ENCODE measurements at places on chromosomes 3 and 15.

GRCh38 chr3:159667261-159667660 lies 321.4 kb upstream of the IL12A start:
- no peak for DNase-seq

- peak; percentile 21 for DNase-seq
Measured at GRCh38 chr3:44235604-44236484, 5.8 kb upstream of the TOPAZ1 start.

DNA sequence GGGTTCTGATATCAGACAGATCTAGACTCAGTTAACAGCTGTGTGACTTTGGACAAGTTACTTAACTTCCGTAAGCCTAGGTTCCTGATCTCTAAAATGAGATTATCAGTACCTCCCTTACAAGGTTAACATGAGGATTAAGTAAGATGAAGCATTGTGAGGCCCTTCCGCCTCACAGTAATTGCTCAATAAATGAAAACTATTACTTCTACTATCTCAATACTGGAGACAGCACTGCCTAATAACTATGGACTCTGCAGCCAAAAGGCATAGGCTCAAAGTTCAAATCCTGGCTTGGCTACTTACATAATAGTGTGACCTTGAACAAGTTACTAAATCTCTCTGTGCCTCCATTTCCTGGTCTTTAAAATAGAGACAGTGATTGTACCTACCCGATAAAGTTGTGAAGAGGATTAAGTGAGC lies 82.0 kb upstream of the ATP11B start:
- no peak for DNase-seq

- no peak for DNase-seq
Measured at GRCh38 chr3:174931473-174932353, 72.6 kb downstream of the NAALADL2 start.

GRCh38 chr3:52197499-52197841 lies 490 bp upstream of the ALAS1 start:
- no peak for DNase-seq

- DNase-seq = no peak
Measured at GRCh38 chr3:18401300-18401961, 23.7 kb downstream of the SATB1 start.

DNA sequence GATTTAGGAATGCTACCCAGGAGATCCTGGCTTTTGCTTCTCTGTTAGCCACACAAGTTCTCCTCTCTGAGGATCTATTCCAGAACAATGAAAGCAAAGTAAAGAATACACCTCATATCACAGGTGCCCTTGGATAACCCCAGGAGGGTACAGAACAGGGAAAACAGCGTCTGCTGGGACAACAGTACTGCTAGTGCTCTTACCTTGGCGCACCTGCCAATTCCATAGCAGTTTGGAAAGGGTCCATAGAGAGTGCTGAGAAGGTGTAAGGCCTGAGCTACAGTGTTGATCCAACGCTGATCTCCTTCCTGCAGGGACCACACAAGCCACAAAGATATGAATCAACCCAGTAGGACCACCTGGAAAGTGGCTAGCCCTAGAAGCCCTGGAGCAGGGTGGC lies 12.9 kb upstream of the PRC1 start:
- no peak for DNase-seq

- no peak for DNase-seq
Measured at GRCh38 chr3:190983875-190984274, 121.4 kb upstream of the GMNC start.

DNA sequence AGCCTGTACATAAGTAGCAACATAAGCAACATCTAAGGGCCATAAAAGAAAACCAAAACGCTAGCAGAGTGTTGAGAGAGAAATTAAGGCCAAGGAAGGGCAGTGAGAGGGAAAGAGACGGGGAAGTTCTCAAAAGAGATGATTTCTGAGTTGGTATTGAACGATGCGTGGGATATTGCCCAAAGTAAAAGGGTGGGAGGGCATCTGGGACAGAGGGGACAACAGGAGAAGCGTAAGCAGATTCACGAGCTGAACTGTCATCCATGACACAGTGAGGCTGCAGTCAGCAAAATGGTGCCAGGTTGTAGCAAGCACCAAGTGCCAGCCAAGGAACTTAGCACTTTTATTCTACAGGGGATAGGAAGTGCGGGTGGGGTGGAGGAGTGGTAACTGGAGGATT lies 11.8 kb downstream of the NCEH1 start:
- no peak for DNase-seq

GRCh38 chr3:54533856-54534255 lies 394.0 kb downstream of the LRTM1 start:
- DNase-seq = no peak

GRCh38 chr3:31384117-31384516 lies 148.6 kb upstream of the STT3B start:
- no peak for DNase-seq

GRCh38 chr15:74978503-74978902 lies 16.9 kb upstream of the SCAMP5 start:
- DNase-seq = no peak

GRCh38 chr3:139537795-139538621 lies 1.5 kb downstream of the RBP1 start:
- DNase-seq = no peak

- DNase-seq = no peak
Measured at GRCh38 chr3:184688882-184689271, 23.0 kb downstream of the MAGEF1 start.

DNA sequence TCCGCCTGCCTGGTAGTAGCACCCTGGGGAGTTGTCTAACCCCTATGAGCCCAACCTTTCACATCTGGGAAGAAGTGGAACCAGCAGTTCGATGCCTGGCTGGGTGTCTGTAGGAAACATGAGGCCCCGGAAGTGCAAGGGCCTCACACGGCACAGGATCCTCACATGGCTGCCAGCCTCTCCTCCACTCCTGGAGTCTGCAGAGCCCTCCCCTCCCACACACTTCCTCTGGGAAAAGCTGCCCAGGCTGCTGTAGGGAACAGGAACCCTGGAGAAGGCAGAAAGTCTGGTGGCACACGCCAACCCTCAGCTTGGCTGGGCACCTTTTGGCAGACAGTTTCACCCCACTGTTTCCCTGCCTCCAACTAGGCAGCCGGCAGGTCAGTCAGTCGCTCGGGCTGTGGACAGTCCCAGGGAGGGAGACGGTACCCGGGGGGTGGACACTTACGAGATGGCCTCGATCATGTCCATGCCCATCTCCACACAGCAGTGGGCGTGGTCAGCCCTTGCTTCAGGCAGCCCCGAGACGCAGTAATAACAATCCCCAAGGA lies 118.4 kb downstream of the ADCY5 start:
- no peak for DNase-seq

- DNase-seq = no peak
Measured at GRCh38 chr15:25890529-25890928, 27.4 kb upstream of the ATP10A start.

GRCh38 chr3:177102553-177102952 lies 94.7 kb downstream of the TBL1XR1 start:
- no peak for DNase-seq

- no peak for DNase-seq
Measured at GRCh38 chr3:194976049-194976451, 290.4 kb downstream of the FAM43A start.

- no peak for DNase-seq
Measured at GRCh38 chr15:98077186-98077585, 116.7 kb downstream of the ARRDC4 start.

GRCh38 chr3:175777495-175777894 lies 918.4 kb downstream of the NAALADL2 start:
- no peak for DNase-seq

DNA sequence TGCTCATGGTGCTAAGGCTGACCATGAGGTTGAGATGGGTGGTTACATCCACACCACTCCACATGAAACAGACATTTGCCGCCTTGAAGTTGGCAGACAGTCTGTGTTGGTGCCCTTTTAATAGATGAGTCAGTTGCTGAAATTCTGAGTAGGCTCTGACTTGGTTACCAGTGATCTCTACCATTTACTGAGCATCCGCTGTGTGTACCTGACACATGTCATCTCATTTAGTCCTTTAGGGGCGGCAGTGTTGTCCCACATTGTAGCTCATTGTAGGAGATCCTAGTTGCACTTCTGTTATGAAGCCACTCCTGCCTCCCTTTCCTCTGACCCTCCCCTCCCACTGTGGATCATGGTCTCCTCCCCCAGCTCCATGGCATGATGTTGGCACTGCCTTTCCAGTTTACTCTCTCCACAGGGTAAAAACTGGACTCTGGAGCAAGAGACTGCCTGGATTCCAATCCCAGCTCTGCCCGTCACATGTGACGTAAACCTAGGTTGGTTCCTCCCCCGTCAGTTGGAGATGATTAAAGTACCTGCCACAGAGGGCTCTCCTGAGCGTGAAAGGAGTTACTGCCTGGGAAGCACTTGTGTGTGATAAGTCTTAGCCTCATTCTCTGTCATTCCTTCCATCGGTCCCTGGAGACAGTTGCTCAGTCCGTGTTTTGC lies 21.6 kb downstream of the SLCO3A1 start:
- no peak for DNase-seq

DNA sequence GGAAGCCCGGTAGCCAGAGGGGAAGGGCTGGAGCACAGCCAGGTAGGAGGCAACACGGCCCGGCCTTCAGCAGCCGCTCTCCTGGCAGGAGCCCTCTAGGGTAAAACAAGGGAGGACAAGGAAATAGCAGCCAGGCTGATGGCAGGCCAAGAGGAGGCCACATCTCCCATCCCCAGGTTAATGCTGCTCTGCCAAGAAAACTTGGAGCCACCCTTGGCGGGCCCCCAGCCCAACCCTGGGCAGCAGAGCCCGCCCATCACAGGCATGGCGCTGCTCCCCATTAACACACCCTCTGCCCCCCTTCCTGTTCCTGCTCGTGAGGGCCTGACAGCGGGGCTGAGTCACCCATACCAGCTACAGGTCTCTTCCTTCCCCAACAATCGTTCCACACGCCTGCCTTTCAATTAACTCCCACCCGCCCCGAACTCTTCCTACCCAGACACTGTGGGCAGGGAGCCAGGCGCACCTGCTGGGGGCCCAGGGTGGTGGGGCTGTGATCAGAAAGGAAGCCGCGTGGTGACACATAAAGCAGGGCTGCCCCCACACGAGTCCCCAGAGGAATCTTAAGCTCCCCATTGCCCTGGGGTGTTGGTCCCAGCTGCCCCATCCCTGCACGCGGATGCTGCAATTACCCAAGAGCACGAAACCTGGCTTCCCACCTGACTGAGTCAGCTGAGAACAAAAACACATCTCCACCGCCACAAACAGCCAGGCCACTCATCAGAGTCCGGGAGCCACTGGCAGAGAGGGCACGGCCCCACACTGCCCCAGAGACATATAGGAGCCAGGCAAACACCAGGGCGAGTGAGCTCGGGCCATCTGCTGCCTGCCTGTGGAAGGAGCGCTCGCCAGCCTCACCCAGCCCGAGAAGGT lies at the start of gene C15orf62:
TSS of gene C15orf62 (plus strand) at position 707 of the 873 bp plus-strand sequence. CDS start 516 bp downstream, outside the sequence.
- peak; percentile 51 for DNase-seq

GRCh38 chr3:15420871-15421270 lies 6.5 kb downstream of the METTL6 start:
- no peak for DNase-seq

- peak; percentile 17 for DNase-seq
Measured at GRCh38 chr15:68277131-68277602, 378 bp upstream of the FEM1B start.

DNA sequence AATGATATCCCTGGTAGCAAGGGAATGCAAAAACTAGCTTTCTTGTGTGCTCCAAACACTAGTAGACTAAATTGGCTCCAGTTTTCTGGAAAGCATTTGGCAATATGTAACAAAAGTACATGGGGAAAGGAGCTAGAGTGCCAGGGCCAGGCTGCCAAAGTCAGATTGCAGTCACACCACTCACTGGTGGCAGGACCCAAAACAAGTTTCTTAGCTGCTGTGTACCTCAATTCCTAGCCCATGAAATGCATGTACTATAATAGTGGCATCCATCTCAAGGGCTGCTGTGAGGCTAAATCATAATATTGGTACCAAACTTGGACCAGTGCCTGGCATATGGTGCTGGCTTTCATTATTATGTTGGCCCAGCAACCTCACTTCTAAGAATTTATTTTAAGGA lies 49.3 kb downstream of the CLDN18 start:
- DNase-seq = no peak

GRCh38 chr15:70647396-70647795 lies 116.0 kb downstream of the UACA start:
- no peak for DNase-seq

DNA sequence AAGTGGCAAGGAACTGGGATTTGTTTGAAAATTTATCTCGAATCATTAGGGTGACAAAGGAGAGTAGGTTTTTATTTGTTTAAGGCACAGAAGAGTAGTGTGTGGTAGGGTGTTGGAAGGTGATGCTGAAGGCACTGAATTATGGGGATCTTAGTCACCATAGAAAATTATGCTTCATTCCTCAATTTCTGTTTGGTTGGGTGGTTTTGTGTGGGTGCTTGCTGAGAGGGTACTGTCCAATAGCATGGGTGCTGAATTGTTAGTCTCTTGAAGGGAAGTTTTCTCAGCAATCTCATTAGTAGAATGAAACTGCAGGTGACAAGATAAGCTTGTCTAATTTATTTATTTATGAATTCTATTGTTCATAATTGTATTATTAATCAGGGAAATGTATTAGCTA lies 610.9 kb downstream of the AGBL1 start:
- DNase-seq = no peak

DNA sequence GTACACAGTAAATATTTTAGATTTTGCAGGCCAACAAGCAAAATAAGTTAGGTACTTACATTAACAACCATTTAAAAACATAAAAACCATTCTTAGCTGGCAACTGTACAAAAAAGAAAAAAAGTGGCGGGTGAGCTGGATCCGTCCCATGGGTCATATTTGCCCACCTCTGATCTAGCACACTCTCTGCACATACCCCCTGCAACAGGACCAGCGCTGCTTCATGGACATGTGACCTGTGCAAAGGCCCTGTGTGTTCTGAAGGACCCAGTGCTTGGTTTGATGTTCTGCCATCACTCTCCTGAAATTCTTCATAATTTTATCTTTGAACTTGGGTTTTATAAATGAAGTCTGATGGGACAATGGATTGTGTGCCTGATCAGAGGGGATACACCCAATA lies 72.5 kb upstream of the ACAN start:
- no peak for DNase-seq

DNA sequence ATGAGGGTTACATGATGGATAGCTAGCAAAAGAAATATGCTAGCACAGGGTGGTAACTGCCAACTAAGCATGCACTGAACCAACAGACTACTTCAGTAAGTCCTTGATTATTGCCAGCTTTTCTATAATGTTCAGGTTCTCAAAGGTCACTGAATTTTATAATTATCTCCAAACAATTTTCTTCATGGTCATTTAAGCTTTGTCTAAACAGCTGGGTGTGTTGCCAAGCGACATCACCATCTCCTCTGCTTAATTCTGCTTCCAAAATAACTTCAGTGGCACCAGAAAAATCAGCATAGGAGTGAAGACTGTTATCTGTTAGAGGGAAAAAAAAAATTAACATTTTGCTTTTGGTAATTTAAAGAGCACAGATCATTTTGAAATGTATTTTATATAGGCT lies 54.6 kb upstream of the TOP2B start:
- DNase-seq = no peak
